Hepatocyte (in vitro differentiated cells): ENCODE measurements at places on chromosomes 4 and X. TPM values are rescaled to one million over a fixed set of nuclear protein-coding genes. Genes with fewer than 3 reads are reported as not detected.

POF1B gene
- 33.4 and 35.2 TPM in 2 replicates for total RNA-seq

DNA sequence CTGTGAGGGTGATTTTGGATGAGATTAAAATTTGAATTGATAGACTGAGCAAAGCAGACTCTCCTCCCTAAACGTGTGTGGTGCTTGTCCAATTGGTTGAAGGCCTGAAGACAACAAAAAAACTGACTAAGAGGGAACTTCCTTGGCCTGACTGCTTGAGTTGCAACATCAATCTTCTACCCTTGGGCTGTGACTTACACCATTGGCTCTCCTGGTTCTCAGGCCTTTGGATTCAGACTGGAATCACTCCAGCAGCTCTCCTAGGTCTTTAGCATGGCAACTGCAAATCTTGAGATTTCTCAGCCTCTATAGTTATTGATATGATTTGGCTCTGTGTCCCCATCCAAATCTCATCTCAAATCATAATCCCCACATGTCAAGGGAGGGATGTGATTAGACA is 49.7 kb upstream of the IGFBP7 start:
- DNase-seq: no peak

GRCh38 chr4:101411926-101412325 is 64.6 kb upstream of the PPP3CA start:
- DNase-seq: no peak

- no peak for DNase-seq
Observed at GRCh38 chr4:127917151-127917550, 36.5 kb downstream of the PLK4 start.

GRCh38 chr4:124179506-124180186 is 532.9 kb downstream of the ANKRD50 start:
- DNase-seq: no peak

DNA sequence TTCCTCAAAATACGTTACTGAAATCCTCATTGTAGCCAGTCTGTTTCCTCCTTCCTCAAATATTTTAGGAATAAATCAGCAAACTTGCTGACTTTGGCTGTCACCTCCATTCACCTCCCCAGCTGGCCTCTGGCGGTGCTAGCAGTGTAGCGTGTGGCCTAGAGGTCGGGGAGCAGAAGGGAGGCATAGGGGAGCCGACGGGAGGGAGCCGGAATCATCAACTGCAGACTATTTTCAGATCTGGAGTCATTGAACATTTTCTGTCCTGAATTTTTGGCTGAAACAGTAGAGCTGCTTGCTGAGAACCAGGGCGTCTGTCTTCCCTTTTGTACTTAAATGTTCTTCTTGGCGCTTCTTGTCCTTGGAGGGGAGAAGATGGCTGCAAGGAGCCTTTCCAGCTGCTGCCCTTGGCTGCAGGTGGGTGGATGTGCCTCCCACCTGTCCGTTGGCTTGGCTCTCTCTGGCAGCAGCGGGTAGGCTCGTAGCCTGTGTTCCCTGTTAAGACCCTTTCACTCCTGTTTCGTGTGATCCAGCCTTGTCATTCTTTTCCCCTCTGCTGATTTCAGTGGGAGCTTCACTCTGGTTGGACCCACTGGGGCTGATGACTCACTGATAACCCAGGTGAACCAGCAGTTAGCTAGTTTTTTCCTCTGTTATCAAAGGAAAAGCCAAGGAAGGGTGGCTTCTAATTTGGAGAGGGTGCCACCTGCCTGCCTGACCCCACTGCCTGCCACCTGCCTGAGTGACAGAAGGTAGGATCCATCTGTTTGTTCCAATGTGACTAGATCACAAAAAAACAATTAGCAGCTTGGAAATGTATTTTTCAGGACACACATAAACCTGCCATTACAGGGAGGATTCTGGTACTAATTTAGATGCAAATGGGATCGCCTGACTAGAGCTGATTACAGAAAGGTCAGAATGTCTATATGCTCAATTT is 135.9 kb downstream of the GATB start:
- DNase-seq: no peak

GRCh38 chr4:153799694-153800074 is 10.8 kb upstream of the SFRP2 start:
- no peak for DNase-seq

DNA sequence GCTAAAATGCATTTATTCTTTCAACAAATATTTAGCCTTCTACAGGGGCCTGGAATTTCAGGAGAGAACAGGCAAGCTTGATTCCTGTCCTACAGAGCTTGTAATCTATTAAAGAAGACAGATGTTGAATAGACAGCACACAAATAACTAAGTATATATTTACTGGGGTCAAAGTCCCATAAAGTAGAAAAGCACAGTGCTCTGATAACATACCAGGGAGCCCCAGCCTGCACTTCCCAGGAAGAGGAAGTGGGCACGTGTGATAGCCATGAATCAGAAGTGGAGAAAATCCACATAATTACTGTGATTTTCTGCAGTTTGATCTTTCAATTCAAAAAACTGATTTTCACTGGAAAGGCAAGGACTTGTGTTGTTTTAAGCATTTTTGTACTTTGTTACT is 129.1 kb downstream of the EGF start:
- peak; percentile 36 for DNase-seq

DNA sequence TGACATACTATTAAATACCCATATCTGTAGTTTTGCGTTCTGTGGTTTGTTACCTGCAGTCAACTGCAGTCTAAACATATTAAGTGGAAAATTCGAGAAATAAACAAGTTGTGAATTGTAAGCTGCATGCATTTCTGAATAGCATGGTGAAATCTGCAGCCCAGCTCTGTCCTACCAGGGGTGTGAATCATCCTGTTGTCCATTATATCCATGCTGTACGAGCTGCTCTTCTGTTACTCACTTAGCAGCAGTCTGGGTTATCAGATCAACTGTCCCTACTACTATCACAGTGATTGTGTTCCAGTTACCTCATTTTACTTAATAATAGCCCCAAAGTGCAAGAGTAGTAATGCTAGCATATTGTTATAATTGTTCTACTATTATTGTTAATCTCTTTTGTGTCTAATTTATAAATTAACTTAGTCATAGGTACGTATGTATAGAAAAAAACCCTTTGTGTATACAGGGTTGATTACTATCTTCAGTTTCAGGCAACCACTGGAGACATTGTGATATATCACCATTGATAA is 173.7 kb upstream of the FAT4 start:
- no peak for DNase-seq

DNA sequence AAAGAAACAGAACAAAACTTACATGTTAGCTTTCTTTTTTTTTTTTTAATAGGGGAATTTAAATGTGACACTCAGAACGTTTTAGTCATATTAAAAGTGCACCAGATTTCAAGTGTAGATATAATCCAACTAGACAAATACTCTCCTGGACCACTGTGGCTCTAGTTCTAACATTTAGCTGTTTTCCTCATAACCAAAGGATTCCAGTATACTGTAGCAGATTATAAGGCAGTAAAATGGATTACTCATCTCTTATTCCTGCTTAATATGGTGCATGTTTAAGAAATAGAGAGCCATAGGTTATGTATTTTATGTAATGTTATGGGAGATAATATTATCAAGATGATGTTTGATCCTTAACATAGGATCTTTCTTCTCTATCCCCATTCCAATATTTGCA is 1339.5 kb upstream of the AGA start:
- no peak for DNase-seq

- no peak for DNase-seq
Observed at GRCh38 chrX:71604141-71604540, 14.2 kb downstream of the CXCR3 start.

PDZD11 gene
- total RNA-seq: 37.6 and 38.8 TPM in 2 replicates

- no peak for DNase-seq
Observed at GRCh38 chr4:89439533-89439932, 131.9 kb upstream of the GPRIN3 start.

GRCh38 chr4:147772056-147772455 is 40.2 kb downstream of the ARHGAP10 start:
- DNase-seq: peak; percentile 63

DNA sequence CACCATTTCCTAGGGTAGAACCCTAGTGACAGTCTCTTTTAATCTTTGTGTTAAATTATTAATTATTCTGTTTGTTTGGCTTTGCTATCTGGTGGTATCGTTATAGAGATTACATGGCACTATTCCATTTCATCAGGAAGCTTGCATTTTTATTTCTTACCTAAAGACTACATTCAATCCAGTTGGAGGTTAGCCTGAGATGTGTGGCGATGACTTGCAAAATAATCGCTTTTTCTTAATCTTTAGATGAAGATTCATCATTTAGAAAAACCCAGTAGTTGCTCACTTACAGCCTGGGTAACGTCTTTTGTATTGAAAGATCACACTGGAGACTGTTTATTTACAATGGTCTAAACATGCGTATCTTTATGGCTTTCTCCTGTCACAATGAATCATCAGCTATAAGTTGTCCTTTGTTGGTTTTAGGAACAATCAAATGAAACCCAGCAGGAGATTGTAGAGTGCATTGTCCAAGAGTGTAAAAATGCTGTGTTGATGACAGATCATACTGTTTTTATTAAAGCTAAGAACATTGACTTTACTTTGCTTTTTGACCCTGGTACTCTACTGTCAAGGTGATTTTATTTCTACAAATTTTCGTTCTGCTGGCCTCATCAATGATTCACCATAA is 281.7 kb upstream of the PITX2 start:
- DNase-seq: no peak

DNA sequence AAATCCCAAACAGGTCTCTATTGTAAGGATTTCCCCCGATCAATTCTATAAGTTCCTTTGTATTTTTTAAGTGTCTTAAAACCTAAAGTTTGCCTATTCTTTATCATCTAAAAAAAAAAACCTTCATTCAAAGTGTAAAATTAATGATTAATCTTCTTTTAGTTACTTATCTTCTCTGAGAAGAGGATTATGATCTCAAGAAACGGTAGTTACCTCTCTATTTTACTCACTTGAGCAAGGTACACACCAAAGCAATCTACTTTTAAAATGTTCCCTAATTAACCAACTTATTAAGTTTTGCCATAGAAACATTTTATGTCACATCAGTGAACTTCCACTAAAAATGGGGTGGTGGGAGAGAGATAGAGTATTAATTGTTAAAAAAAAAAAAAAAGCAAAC is 15.2 kb upstream of the GALNT7 start:
- DNase-seq: no peak

MSX1 gene
- 25.4 and 25.7 TPM in 2 replicates for total RNA-seq

AFF2 gene
- total RNA-seq: 6.5 and 8.6 TPM in 2 replicates

DNA sequence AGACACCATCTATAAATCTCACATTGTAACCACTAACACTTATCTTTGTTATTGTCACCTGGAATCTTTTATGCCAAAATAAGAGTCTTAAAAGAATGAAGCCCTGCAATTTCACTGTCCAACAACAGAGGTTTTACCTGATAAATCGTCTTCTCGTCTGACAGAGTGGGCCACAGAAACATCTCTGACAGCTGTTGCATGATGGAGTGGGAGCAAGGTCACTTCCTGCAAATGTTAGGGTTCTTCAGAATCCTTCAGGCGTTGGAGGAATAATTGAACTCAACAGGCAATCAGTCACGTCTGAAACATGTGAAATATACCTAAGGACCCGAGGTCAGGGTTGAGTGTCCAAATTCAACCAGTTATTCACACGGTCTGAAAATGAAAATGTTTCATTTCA is 353.6 kb downstream of the TRIML1 start:
- DNase-seq: no peak

OPRPN gene
- not detected in 2 replicates for total RNA-seq

- no peak for DNase-seq
Observed at GRCh38 chr4:100492129-100492528, 25.7 kb downstream of the EMCN start.

DNA sequence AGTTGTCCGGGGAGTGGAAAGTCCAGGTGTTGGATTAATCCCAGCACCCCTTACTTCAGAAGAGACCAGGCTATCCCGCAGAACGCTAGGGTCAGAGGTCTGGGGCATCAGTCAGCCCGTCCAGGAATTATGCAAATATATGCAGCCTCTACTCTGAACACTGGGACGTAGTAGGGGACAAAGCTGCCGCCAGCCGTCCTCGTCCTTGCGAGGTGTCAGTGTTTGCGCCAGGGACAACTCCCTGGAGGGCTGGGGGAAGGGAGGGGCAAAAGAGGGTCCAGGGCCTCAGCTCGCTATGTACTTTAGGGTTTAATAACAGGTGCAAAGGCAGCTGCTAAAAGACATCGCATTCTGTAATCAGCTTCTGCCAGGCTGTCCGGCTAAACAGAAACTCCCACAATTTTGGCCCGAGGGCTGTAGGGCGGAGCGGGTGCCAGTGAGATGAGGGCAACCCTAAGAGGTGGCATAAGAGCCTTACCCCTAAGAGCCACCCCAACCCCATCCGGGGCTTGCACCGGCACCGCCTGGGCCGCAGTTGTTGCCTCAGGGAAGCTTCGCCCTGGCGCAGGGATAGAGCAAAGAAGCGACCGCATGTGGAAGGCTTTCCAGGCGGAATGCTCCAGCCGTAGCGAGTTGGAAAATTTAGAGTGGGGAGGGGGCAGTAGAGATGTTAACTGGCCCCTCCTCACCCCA is 8.4 kb downstream of the HAND2 start:
- no peak for DNase-seq

CXCL8 gene
- total RNA-seq: 32.5 and 43.9 TPM in 2 replicates
